ENCODE measurements at places on chromosomes 11 and 22.

DNA sequence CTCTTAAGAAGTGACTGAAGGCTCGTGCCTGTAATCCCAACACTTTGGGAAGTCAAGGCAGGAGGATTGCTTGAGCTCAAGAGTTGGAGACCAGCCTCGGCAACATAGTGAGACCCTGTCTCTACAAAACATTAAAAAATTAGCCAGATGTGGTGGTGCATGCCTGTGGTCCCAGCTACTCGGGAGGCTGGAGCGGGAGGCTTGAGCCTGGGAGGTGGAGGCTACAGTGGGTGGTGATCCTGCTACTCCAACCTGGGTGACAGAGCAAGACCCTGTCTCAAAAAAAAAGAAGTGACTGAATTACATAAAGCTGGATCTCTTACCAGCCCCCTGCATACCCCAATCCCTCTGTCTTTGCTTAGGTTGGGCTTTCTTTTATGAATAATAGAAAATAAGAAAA, 58.1 kb downstream of the C22orf31 start:
- no peak for DNase-seq

- DNase-seq: no peak
These were observed 80.6 kb downstream of the GAB2 start for GRCh38 chr11:78336877-78337553.

DNA sequence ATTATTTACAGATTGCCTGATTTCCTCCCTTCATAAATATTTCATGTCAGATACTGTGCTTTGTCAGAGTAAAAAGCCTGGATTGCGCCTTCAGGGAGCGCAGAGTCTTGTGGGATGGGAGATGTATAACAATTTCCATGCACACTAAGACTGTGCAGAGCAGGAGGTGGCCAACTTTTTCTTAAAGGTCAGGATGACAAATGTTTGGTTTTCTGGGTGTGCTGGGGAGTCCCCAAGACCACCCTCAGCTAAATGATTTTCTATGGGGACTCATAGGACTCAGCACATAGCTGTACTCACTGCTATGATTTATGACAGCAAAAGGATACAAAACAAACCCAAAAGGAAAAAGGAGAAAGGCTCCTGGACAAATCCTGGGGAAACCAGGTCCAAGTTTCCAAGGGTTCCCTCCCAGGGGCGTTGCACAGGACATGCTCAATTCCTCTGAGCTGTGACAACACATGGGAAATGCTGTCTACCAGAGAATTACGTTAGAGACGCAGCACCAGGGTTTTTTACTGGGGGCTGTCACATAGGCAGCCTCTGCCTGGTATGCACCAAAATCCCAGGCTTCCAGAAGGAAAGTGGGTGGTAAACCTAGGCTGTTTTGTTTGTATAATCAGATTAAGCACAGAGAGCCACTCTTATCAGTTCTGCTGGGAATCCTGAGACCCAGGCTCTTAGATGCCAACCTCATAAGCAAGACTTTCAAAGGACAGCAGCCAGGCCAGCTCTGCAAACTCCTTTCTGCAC, 59.1 kb downstream of the CSNK2A3 start:
- no peak for DNase-seq

DNA sequence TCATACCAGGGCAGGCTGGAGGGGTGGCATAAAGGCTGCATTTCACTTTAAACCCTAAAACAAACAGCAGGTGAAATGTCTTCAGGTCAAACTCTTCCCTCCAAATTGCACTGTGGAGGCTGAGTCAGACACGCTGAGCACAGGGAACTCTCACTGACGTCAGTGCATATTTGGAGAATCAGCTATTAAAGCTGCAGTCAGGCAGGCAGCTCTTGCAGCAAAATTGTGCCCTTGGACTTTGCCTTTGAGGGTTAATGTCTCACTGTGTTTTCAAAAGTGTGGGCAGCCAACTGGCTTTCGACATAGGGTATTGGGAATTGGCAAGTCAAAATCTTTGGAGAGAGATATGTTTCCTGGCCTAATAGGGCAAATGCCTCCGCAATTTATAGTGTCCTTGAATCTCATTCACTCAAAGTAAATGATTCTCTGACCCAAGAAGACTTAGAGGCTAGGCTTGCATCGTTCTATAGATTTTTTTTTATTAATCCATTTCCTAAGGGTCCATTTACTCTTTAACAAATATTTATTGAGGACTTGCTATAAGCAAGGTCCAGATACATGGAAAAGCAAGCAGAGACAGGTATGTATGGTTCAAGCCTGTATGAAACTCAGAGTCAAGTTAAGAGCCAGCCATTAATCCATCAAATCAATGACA, 27.7 kb upstream of the SMCO4 start:
- DNase-seq: no peak

DNA sequence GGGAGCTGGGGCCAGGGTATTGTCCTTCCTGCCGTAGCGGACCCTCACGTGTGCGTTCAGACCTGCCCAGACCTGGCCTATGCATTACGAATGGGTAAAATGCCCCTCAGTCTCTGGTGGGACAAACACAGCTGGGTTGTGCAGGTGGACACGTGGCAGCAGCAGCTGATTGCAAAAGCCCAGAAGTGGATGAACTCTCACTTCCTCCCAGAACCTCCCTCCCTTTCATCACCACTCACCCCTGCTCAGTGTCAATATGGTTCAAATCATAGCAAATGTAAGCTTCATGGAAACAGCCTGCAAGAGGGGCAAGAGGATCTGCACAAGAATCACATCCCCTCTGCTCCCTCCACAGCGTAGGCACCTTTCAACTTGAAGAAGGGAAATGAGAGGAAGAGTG, 352.1 kb downstream of the OPCML start:
- no peak for DNase-seq

DNA sequence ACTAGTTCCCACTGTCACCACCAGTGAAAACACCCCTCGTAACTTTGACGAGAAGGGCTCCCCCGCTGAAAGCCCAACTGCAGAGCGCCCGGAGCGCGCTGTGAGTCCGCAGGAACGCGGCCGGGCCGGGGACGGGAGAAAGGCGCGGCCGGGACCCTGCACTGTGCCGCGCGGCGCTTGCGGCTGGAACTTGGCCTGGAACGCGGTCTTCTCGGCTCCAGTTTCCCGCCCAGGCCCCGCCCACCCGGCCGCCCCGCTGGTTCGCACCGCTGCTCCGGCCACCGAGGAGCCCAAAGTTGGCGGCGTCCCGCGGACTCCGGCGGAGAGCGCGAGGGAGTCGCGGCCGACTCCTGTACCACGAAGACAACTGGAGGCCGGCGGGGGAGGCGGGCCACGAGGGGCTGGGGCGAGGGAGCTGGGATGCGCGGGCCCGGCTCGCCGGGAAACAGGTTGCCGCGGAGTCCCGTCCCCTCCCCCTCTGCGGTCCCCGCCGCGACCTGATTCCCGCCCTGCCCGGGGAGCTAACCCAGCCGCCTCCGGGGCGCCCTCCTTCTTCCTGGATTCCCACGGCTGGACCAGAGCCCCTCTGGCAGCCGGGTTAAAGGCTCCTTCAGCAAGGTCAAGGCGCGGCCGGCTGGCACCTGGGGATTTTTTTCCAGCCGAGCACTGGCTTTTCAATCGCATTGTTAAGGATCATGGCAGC, 3.4 kb downstream of the TENM4 start:
- DNase-seq: peak; percentile 78

DNA sequence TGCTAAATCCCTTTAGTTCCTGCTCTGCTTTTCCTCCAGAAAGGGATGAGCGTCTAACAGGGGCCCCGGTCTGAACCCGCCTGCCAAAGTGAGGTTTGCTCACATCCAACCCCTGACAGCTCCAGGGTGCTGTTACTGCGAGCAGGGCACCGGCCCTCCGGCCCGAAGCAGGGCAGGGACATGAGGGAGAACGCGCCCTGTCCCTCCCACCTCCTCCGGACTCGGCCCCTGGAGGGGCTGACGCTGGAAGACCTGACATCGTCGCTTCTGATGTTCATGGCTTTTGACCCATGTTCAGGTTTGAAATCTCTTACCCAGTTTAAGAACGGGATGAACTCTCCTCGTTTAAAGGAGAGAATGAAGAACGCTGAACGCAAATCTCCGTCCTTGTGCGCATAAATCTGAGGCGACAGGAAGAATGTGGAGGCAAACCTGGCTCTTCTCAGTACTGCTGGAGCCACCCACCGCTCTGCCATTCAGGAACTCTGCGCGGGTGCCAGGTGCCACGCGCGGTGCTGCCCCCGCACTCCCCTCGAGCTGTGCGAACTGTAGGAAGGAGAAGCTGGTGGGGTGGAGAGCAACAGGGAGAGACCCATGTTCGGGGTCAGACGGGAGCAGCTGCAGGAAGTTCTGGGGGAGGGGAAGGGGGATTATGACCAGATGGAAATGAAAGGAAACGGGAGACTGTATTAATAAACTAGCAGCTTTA, 826 bp upstream of the EEF1G start:
- DNase-seq: peak; percentile 82

DNA sequence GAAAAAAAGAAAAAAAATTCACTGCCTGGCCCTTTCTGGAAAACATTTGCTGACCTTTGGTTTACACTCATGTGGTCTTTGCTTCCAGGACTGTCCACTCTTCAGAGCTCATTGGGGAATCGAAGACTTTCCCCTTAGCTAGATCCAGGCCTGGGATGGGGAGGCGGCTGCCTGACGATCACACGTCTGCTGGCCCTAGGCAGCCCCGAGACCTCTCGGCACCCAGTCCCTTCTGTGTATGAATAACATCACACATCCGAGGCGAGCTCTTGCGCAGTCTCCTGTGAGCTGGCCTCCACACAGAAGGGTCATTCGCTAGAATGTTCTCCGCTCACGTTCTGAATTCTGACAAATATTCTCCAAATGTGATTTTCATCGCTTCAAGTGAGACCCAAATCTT, 25.7 kb upstream of the GAL start:
- DNase-seq: no peak
